Renal pelvis (tissue), 12 donors: ENCODE measurements at places on chromosomes 3 and 15.

- no peak for DNase-seq
Observed at GRCh38 chr3:30069056-30069455, 537.3 kb upstream of the TGFBR2 start.

DNA sequence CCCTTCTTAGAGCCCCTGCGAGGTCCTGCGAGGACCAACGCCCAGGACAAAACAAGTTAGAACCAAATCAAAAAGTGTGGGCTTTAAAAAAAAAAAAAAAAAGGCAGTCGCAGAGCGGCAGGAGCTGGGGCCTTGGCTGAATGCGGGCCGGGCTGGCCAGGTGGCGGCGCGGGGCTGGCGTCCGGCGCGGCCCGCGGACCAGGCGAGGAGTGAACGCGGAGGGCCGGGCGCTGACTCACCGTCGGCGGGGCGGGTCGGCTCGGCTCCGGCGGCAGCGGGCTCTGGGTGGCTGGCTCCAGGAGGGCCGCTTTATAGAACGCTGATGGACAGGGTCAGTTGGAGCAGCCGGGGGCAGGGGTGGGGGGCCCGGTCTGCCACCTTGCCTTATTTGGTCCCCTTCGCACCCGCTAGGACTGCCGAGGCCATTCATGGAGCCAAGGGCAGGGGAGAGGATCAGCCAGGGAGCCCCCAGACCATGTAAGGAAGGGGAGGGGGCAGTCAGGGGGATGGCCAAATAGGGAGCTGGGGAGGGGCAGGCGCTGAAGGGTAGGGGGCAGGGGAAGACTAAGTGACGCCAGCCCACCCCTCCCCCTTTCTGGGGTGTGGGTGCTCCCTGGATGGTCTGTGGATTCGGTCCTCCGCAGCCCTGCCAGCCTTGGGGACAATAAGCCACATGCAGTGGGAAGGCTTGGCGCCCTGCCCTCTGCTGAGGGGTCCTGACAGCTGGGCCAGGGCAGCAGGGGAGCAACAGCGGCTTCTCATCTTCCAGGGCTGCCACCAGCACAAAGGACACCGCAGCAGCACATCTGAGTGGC lies at the start of gene ACTC1:
Gene ACTC1 (minus strand): TSS at position 283 of the 815 bp plus-strand sequence. CDS start 741 bp downstream, outside the sequence.
- DNase-seq: no peak

DNA sequence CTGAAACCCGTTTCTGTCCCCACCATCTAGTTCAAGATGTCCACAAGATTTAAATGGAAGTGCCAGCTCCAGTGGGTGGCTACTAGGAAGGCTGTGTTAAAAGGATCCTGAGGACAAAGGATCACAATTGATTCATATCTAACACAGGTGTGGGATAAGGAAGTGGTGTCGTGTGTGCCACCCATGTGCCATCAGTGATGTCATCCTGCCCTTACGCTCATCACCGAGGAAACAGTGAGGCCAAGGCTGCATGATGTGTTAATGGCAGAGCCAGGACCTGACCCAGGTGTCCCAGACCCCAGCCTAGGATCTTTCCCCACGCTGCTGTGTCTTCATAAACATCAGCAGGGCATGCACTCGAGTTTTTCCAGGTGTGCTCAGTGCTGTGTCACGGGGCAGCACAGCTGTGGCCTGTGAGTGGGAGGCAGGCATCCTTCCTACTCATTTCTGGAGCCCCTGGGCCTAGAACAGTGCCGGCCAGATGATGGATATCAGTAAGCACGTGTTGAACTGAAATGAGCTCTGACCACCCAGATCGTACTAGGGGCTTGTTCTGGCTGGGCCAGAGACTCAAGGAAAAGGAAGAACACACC lies 10.6 kb upstream of the TGM5 start:
- no peak for DNase-seq

DNA sequence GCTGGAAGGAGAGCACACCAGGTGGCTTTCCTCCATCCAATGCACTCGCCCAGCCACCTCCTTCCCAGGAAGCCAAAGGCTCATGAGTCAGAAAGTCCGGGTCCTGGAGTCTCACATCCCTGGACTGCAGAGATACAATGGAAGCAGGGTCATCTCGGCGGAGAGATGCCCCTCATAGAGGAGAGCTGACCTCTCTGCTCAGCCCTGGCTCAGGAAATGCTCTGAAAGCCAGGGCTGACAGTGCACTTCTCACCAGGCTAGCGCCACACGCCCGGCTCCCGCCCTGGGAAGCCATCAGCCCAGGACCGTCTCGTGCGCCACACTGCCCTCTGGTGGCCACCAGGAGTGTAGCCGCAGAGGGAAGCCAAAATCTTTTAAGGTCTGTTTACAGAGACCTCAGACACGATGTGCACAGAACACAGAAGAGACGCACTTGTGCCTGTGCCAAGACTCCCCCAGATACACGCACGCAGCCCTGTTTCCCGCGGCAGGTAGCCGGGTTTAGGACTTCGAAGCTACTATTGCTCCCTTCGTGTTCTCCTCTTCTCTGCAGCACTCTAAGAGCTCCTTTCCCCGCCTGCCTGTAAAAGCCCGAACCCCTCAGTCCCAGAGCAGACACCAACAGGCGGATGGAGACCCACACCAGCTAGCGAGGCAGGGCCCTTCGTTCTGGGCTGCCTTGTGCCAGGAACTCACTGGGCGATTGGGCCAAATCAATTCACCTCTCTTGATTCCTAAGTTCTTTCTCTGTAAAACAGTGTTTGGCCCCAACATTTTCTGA lies 9.7 kb downstream of the NTRK3 start:
- DNase-seq: no peak

GRCh38 chr15:47332481-47332880 lies 384.8 kb upstream of the SEMA6D start:
- DNase-seq: no peak

DNA sequence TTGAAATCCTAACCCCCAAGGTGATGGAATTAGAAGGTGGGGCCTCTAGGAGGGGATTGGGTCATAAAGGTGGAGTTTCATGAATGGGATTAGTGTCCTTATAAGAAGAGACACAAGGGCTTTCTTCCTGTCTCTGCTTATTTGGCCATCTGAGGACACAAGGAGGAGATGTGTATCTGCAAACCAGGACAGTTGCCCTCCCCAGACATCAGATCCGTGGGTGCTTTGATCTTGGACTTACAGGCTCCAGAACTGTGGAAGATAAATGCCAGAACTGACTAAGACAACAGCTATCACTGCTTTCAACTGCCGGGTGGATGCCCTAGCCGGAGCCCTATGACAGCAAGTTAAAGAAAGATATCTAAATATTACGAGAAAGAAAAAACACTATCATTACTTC lies 94.4 kb downstream of the CHRNA7 start:
- DNase-seq: no peak

DNA sequence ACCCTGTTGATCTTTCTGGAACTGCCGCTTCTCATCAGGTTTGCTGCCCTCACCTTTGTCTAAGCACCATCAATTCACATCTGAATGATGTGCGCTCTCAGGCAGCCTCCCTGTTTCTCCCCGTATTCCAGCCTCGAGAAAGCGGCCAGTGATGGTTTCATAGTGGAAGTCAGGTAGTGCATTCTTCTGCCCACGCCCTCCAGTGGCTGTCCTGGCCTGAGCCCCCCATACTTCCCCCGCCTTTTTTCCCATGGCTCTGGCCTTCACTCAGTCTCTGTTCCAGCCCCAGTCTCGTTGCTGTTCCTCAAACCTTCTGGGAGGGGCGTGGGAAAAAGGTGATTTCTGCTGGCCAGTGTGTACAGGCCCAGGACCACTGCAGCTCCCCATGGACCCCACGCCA lies 101.3 kb downstream of the ASB7 start:
- no peak for DNase-seq

GRCh38 chr15:66960519-66960918 lies 104.9 kb upstream of the SMAD3 start:
- DNase-seq: no peak

- no peak for DNase-seq
Observed at GRCh38 chr15:32851572-32851971, 133.8 kb downstream of the GREM1 start.

GRCh38 chr3:179668429-179668828 lies 15.6 kb downstream of the USP13 start:
- no peak for DNase-seq

DNA sequence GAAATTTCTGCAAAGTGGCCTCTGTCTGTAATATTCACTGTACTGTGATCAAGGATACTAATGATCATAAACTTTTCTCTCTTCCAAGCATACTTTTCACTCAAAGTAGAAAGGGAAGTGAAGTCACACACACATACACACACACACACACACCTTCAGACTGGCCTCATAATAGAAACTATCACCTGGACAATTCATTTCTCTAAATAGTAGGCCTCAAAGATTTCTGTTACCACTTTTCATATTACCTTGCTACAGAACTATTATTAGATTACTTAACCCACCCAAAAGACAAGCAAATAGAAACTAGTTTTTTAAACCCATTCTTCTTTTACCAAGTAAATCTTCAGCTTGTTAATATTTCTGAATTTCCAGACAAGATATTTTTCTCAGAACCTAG lies 12.2 kb downstream of the CPB1 start:
- DNase-seq: no peak

GRCh38 chr3:28924744-28925360 lies 356.0 kb upstream of the RBMS3 start:
- DNase-seq: no peak

GRCh38 chr3:112372396-112372795 lies 39.4 kb downstream of the CD200 start:
- no peak for DNase-seq

- no peak for DNase-seq
Observed at GRCh38 chr3:62281726-62282125, 91.6 kb downstream of the FEZF2 start.

DNA sequence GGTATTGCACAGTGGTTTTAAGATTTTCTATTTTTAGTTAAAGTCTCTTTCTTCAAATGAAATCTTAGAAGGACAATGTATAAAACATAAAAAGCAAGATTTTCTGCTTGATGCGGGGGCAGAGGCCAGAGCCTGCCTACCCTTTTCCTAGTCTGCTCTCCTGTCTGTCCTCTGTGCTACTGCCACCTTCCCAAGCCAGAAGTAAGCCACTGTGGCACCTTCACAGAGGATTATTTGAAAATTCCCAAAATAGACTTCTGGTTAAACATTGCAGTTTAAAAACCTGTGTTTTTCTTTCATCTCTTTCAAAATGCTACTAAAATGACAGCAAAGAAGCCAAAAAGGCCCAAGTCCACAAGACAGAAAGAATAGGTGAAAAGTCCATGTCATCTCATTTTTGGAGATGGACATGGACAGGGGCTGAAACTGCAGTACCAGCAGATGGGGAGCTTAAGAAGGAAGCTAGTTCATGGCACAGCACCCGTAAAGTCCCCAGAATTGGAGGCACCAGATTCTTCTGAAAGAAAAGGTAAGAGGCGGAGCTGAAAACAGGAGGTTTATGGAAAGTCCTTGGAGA lies 37.0 kb downstream of the PAQR9 start:
- DNase-seq: no peak

DNA sequence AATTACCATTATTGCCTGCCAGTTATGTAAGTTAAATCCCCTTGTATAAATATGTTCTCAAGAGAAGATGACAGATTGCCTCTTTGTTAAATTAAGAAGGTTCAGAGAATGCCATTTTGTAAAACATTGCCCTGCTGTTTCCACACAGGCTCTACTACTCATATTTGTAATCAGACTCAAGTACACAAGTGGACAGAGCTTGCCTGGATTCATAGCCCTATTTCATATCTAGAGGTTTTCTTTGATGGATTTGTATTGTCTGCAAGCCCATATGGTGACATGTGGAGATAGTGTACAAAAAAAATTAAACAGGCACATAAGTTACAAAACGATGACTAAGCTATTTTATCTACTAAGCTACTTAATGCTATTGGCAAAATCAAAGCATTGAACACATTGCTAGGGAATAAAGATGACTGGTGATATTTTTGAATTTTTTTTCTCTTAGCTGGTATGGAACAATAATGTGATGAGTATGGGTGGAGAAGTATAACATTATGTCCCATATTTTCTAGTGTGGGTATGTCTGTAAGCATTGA lies 1286.6 kb upstream of the ALCAM start:
- DNase-seq: no peak

- DNase-seq: no peak
Observed at GRCh38 chr3:13213911-13214846, 140.9 kb upstream of the IQSEC1 start.

- DNase-seq: no peak
Observed at GRCh38 chr15:33735637-33736247, 232.6 kb upstream of the CHRM5 start.

DNA sequence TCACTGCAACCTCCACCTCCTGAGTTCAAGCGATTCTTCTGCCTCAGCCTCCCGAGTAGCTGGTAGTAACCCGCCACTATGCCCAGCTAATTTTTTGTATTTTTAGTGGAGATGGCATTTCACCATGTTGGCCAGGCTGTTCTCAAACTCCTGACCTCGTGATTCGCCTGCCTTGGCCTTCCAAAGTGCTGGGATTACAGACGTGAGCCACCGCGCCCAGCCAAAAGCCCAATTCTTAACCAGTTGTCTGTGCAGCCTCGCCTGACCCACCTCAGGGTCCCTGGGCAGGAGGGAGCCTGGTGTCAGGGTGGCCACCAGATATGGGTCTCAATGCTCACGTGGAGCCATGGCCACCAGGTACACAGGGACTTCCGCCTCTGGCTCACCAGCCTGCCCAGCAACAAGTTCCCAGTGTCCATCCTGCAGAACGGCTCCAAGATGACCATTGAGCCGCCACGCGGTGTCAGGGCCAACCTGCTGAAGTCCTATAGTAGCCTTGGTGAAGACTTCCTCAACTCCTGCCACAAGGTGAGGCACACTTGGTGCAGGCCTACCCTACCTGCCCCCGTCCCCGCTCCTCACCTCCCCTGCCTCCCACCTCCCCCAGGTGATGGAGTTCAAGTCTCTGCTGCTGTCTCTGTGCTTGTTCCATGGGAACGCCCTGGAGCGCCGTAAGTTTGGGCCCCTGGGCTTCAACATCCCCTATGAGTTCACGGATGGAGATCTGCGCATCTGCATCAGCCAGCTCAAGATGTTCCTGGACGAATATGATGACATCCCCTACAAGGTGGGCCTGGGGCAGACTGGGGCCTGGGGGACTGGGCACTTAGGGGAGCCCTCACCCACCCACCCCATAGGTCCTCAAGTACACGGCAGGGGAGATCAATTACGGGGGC lies 48.6 kb downstream of the SEMA3G start:
- no peak for DNase-seq

GRCh38 chr15:65906396-65906795 lies 37.1 kb downstream of the RAB11A start:
- no peak for DNase-seq

- DNase-seq: no peak
Observed at GRCh38 chr3:196378146-196378841, 40.1 kb upstream of the TM4SF19 start.

DNA sequence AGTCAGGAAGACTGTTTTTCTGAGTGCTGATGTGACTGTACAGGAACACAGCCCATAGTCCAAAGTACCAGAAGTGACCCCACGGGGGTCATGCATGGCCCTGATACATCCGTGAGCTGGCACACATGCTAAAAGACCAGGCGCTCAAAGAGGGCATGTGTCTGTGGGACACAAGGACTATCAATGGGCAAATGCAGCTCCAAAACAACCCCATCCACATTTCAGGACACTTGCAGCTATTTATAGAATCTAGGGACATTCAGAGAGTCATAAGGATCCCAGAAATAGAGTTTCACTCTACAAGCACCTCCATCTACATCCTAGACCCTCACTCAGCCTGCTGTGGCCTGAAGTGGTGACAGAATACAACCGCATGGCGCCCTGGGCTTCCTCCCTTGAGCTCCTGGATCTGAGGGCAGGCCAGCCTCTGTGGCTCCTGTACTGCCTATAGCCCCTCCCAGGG lies 17.0 kb downstream of the SLC25A20 start:
- DNase-seq: no peak

GRCh38 chr15:81156324-81156723 lies 22.3 kb downstream of the CFAP161 start:
- no peak for DNase-seq
